NCI-H1105 (cell line): ENCODE measurements at places on chromosomes 1 and 21.

DNA sequence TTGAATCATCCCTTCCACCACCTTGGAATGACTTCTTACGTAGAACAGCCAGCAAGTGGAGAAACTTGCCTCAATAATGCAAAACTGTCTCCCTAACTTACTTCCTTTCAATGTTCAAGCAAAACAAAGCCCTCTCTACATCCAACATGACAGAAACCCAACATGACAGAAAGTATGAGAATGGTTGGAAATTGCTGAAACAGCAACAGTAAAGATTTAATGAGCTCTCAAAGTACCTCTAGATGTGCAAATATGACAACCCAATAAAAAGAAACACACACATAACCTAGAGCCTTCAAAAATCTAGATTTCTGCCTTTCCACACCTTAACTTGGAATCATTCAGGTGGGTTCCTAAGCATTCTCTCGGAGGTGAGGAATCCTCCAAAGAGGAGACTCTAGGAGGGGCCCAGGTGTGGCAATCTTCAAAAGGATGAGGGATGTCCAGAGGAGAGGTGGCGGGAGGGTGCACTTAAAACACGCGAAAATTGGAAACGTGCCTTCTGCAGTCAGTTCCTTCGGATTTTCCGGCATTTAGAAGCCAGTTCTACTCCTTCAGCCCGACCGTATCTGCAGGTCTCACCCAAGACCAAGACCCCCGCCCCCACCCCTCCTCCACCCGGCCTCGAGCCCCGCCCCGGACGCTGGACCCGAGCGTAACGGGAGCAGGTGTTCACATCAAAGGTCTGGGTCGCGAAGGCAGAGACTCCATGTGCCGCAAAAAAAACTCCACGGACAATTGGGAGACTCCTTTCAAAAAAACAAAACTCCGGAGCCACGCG lies 996 bp upstream of the MGST3 start:
- DNase-seq = peak; percentile 78

GRCh38 chr1:233143241-233143640 lies 152.3 kb downstream of the PCNX2 start:
- DNase-seq = no peak

GRCh38 chr1:155123801-155124200 lies 3.9 kb upstream of the EFNA1 start:
- DNase-seq = no peak

- no peak for DNase-seq
Measured at GRCh38 chr1:157105988-157106812, 6.6 kb upstream of the ETV3L start.
